Activated T-cell treated with anti-CD3 and anti-CD28 coated beads, Interleukin-2, amount 50 U/mL, for 72 hours (primary cell): ENCODE measurements at places on chromosomes 3 and 15. TPM values are rescaled to one million over a fixed set of nuclear protein-coding genes. Genes with fewer than 3 reads are reported as not detected.

- peak; percentile 67 for DNase-seq
- H3K27me3 ChIP-seq: peaks cover 55% of the 10 kb centered on the region
- H3K4me3 ChIP-seq: no peak overlapping the region
- H3K27ac ChIP-seq: peak overlapping the region; percentile 25
- H3K36me3 ChIP-seq: no peaks in the 10 kb centered on the region
These were observed 142.4 kb downstream of the ANXA2 start for GRCh38 chr15:60255390-60255789.

- no peaks in the 10 kb centered on the region for H3K36me3 ChIP-seq
- no peaks in the 10 kb centered on the region for H3K4me1 ChIP-seq
These were observed 285.0 kb upstream of the ADAMTS9 start for GRCh38 chr3:64972793-64973192.

DNA sequence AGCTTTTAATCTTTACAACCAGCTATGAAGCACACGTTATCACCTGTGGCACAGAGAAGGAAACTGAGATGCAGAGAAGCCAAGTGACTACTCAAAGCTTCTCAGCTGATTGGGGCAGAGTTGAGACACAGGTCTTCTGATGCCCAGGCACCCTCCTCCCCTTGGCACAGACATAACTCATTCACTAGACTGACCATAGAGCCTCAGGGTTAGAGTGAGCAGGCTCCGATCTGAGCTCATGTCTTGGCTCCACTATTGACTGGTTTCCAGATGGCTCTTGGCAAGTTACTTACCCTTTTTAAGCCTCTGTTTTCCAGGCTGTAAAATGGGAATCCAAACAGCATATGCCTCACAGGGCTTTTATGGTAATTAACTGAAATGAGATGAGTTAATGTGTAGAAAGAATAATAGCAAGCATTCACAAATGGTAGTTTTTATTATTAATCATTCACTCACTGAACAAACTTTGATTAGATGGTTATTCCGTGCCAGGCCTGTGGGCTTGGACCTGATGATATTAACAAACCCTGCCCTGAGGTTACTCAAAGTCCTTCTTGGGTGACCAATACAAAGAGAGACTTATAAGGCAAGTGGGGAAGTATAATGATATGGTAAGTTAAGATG is 184.3 kb downstream of the ANXA2 start:
- H3K4me3 ChIP-seq: no peak overlapping the region
- H3K27me3 ChIP-seq: peaks cover 9% of the 10 kb centered on the region
- H3K27ac ChIP-seq: no peak overlapping the region
- H3K36me3 ChIP-seq: no peaks in the 10 kb centered on the region
- no peaks in the 10 kb centered on the region for H3K4me1 ChIP-seq

- no peak for DNase-seq
- peaks cover 42% of the 10 kb centered on the region for H3K4me1 ChIP-seq
- peaks cover 10% of the 10 kb centered on the region for H3K36me3 ChIP-seq
- peak overlapping the region; percentile 77 for H3K27ac ChIP-seq
- peak overlapping the region; percentile 23 for H3K4me3 ChIP-seq
- H3K27me3 ChIP-seq: no peaks in the 10 kb centered on the region
These were observed 264.2 kb downstream of the NFKBIZ start for GRCh38 chr3:102113421-102114041.

- H3K27ac ChIP-seq: peak overlapping the region; percentile 86
- H3K27me3 ChIP-seq: peaks cover 5% of the 10 kb centered on the region
- peak overlapping the region; percentile 73 for H3K4me3 ChIP-seq
- peaks cover 41% of the 10 kb centered on the region for H3K4me1 ChIP-seq
These were observed 86.5 kb downstream of the MB21D2 start for GRCh38 chr3:192831111-192831644.

- H3K4me1 ChIP-seq: no peaks in the 10 kb centered on the region
- H3K27ac ChIP-seq: no peak overlapping the region
- no peak for DNase-seq
- H3K27me3 ChIP-seq: peaks cover 43% of the 10 kb centered on the region
- H3K4me3 ChIP-seq: no peak overlapping the region
These were observed 83.5 kb downstream of the SV2B start for GRCh38 chr15:91183596-91183995.

- H3K27ac ChIP-seq: no peak overlapping the region
- no peak for DNase-seq
- H3K4me3 ChIP-seq: no peak overlapping the region
- H3K4me1 ChIP-seq: peaks cover 10% of the 10 kb centered on the region
- no peaks in the 10 kb centered on the region for H3K36me3 ChIP-seq
- peaks cover 11% of the 10 kb centered on the region for H3K27me3 ChIP-seq
These were observed 65.5 kb downstream of the MYO1E start for GRCh38 chr15:59307165-59307537.

- H3K4me3 ChIP-seq: no peak overlapping the region
- peak; percentile 45 for DNase-seq
- peaks cover 8% of the 10 kb centered on the region for H3K4me1 ChIP-seq
- H3K27me3 ChIP-seq: no peaks in the 10 kb centered on the region
- H3K27ac ChIP-seq: no peak overlapping the region
These were observed 129.3 kb upstream of the IGF1R start for GRCh38 chr15:98518823-98519561.

GRCh38 chr3:100245927-100246326 is 14.9 kb upstream of the TBC1D23 start:
- no peak overlapping the region for H3K27ac ChIP-seq
- peaks cover 22% of the 10 kb centered on the region for H3K4me1 ChIP-seq
- H3K36me3 ChIP-seq: no peaks in the 10 kb centered on the region
- peaks cover 9% of the 10 kb centered on the region for H3K27me3 ChIP-seq

- H3K36me3 ChIP-seq: no peaks in the 10 kb centered on the region
- no peak overlapping the region for H3K27ac ChIP-seq
- no peak overlapping the region for H3K4me3 ChIP-seq
- no peaks in the 10 kb centered on the region for H3K4me1 ChIP-seq
- DNase-seq: no peak
- no peaks in the 10 kb centered on the region for H3K27me3 ChIP-seq
These were observed 515.6 kb downstream of the ZIC1 start for GRCh38 chr3:147924755-147925154.

DNA sequence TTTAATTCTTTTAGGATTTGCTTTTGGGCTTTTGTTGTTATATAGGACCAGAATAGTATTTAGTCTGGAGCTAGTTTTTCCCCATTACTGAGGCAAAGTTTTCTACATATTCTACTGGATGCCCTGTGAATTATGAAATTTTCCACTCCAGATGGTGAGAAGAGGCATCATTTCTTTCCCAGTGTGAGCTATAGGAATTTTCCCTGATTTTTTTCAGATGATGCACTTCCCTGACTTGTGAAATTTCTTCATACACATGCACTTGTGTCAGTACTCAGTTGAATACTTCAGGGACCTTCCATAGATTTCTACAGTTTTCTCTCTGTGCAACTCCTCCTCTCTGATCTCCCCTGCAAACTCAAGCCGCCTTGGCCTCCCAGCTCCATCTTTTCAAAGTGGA is 73.7 kb upstream of the SLCO2A1 start:
- peaks cover 16% of the 10 kb centered on the region for H3K27me3 ChIP-seq
- H3K27ac ChIP-seq: no peak overlapping the region
- no peak for DNase-seq
- no peak overlapping the region for H3K4me3 ChIP-seq
- H3K36me3 ChIP-seq: peaks cover 3% of the 10 kb centered on the region

DNA sequence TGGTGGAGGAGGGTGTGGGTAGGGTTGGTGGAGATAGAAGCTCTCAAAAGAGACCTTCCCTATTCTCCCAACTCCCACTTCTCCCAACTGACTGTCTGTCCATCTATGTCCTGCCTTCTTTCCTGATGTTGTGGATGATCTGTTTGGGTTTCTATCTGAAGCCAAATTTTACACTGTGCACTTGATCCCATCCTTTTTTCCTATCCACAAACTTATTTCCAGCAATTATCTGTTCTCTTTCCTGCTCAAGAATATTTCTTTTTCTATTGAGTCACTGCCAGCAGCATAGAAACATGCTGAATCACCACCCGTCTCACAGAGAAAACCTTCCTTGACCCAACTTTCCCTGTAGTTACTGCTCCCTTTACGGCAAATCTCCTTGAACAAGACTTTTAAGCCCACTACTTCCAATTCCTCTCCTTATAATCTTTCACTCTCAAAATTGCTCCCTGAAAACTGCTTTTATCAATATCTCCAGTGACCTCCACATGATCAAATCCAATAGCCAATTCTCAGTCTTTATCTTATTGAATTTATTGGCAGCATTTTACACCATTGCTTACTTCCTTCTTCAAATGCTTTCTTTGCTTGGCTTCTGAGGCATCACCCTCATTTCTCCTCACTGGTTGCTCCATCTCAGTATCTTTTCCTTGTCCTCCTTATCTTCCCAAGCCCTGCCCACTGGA is 141.2 kb upstream of the SLC7A14 start:
- no peak overlapping the region for H3K27ac ChIP-seq
- H3K36me3 ChIP-seq: no peaks in the 10 kb centered on the region
- no peaks in the 10 kb centered on the region for H3K4me1 ChIP-seq
- peaks cover 4% of the 10 kb centered on the region for H3K27me3 ChIP-seq
- no peak overlapping the region for H3K4me3 ChIP-seq

DNA sequence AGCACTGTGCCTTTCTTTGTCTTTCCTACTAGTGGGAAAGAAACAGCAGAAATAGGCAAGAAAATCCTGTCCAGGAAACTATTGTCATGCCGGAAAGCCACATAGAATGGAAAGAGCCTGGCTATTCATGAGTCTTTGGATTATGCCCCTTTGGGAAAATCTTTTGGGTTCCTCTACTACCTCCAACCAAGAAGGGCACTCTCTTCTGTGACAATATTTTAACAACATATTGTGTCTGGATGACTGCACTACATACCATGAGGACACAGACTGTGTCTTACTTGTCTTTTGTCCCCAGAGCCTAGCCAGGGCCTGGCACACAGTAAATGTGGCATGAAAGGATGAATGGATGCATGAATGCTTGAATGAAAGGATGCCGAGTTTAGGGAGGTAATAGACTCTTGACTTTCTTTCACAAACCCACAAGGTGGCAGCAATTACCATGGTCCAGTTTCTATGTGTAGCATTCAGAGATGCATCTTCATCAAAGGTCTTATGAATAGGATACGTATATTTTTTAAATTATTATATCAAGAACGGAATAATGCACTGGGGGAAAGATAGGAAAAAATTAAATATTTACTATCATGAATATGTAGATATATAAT is 30.3 kb downstream of the ARL14 start:
- peaks cover 51% of the 10 kb centered on the region for H3K27me3 ChIP-seq
- H3K27ac ChIP-seq: no peak overlapping the region
- no peak overlapping the region for H3K4me3 ChIP-seq
- DNase-seq: peak; percentile 8
- H3K36me3 ChIP-seq: no peaks in the 10 kb centered on the region
- H3K4me1 ChIP-seq: no peaks in the 10 kb centered on the region

- H3K4me1 ChIP-seq: no peaks in the 10 kb centered on the region
- H3K4me3 ChIP-seq: no peak overlapping the region
- no peak overlapping the region for H3K27ac ChIP-seq
These were observed 72.8 kb downstream of the SLC9A9 start for GRCh38 chr3:143775459-143775858.

- no peak overlapping the region for H3K27ac ChIP-seq
- no peaks in the 10 kb centered on the region for H3K4me1 ChIP-seq
- no peak for DNase-seq
- no peak overlapping the region for H3K4me3 ChIP-seq
These were observed 9.2 kb upstream of the SPRED1 start for GRCh38 chr15:38243278-38244055.

- peaks cover 9% of the 10 kb centered on the region for H3K36me3 ChIP-seq
- H3K4me1 ChIP-seq: no peaks in the 10 kb centered on the region
- H3K4me3 ChIP-seq: no peak overlapping the region
- no peak for DNase-seq
- no peaks in the 10 kb centered on the region for H3K27me3 ChIP-seq
- H3K27ac ChIP-seq: no peak overlapping the region
These were observed 62.8 kb downstream of the SGO1 start for GRCh38 chr3:20123131-20123652.

DNA sequence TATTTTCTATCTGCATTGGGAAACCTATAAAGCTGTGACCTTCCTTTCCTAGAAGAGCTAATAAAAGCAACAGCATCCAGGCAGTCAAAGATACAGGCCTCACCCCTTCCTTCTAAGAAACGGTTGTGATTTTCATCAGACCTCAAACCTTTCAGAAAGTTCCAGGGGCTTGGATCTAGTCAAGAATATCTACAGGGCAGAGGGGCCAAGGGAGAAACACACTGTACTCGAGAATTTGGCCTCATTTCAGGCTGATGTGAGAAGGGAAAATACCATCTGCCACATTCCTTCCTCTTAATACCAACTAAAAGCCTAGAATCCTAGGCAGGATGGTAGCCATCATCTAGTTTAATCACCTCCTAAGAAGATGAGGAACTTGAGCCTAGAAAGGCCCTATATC is 24.5 kb upstream of the BCL6 start:
- peak overlapping the region; percentile 40 for H3K27ac ChIP-seq
- H3K4me3 ChIP-seq: peak overlapping the region; percentile 59
- peaks cover 63% of the 10 kb centered on the region for H3K4me1 ChIP-seq
- no peaks in the 10 kb centered on the region for H3K36me3 ChIP-seq
- H3K27me3 ChIP-seq: peaks cover 13% of the 10 kb centered on the region

DNA sequence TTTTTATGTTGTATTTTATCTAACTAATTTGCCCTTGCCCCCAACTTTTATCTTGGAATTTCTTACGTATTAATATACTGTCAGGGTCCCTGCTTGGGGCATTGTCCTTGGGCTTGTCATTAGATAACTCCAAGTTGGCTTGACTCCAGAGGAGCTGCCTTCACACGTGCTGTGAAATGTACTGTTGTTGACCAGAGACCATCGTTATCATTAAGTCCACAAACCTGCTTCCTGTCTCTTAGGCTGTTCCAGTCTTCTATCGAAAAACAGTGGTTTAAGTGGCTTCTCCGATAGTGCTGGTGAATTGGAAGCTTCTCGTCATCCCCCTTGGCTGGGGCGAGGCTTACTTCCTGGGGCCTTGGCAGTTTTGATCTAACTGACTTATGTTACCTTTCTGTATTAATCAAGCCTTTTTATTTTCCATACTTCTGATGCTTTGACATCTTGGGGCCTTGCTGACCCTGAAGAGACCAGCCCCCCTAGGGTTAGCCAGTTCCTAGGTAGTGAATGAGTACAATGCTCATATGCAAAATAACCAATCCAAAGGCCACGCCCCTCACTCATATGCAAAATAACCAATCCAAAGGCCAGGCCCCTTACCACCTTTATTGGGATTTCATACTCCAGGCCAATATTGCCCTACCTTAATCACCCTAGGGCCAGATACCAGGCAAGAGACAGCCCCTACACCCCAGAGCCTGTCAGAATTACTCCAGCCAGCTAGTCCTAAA is 164.5 kb downstream of the IGF1R start:
- no peaks in the 10 kb centered on the region for H3K27me3 ChIP-seq
- no peak overlapping the region for H3K4me3 ChIP-seq
- H3K36me3 ChIP-seq: peaks cover 3% of the 10 kb centered on the region

DNA sequence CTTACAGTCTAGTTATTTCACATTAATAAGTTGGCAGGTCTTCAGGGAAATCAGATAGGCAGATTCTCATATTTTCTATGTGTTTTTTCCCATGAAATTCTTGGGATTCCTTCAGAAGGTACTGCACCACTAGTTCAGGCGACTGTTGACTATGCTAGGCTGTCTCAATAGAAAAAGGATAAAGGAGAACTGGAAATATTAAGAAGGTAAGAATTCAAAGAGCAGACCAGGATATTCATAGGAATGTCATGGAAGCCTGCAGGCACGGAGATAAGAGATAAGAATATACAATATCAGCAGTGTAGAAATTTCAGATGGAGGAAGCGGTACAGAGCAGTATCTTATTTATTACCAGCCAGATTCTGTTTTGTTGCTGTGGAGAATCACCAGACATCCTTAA is 432.1 kb upstream of the MDFIC2 start:
- H3K4me3 ChIP-seq: no peak overlapping the region
- no peaks in the 10 kb centered on the region for H3K4me1 ChIP-seq
- H3K27ac ChIP-seq: no peak overlapping the region
- peaks cover 22% of the 10 kb centered on the region for H3K27me3 ChIP-seq

CCR8 gene
- total RNA-seq: 1.7 TPM

CCDC54 gene
- not detected for total RNA-seq

VEPH1 gene
- not detected for total RNA-seq

IMPG2 gene
- total RNA-seq: 0.82 TPM

COL6A5 gene
- not detected for total RNA-seq

SLC33A1 gene
- total RNA-seq: 39.5 TPM
